ACHN (cell line): ENCODE measurements at places on chromosomes 7 and 10.
A peak's percentile ranks its signal among the peaks of the same experiment; 100 is the strongest.

DNA sequence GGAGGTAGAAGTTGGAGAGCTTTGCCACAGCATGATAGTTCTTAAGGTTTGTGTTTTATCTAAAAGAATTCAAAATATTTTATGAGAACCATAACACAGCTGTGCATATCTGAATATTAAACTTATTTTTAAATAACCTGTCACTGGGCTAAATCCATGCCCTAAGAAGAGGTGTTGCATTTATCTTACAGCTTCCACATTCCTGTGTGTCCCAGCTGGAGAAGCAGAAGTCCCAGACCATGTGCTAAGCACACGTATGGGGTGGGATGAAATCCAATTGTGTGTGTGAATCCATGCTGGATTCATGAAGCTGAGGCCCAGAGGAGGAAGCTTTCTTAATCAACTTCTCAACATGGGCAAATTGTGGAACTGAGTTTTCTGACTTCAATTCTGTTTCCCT lies 121.5 kb downstream of the PKD1L1 start:
- no peak for DNase-seq

GRCh38 chr10:68647672-68648341 lies 73.2 kb upstream of the CCAR1 start:
- DNase-seq, result peak; percentile 73

- no peak for DNase-seq
Measured at GRCh38 chr7:143222782-143223181, 945 bp downstream of the TAS2R40 start.

- DNase-seq, result no peak
Measured at GRCh38 chr7:157018997-157019608, 8.6 kb upstream of the MNX1 start.

GRCh38 chr7:106062521-106062931 lies 49.6 kb downstream of the SYPL1 start:
- DNase-seq, result no peak

- no peak for DNase-seq
Measured at GRCh38 chr7:44685723-44686122, 62.9 kb upstream of the ZMIZ2 start.

GRCh38 chr7:89401099-89401498 lies 605.6 kb upstream of the TEX47 start:
- DNase-seq, result no peak

DNA sequence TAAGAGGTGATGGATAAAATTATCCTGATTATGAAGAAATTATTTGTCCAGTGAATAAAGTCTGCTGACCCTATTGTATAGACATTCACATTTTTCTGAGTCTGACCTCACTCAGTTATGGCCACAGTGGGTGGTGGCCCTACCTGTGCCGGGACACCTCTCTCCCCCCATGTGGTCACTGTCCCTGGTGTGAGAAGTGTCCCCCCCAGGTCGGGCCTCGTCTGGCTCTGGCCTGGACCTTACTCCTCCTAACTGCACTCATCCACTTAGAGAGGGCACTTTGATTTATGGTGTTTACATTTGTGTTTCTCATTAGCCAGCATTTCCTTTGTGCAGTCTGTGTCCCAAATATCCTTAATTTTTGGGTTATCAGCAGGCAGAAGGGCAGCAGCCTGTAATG lies 59.6 kb upstream of the ZNF32 start:
- no peak for DNase-seq

DNA sequence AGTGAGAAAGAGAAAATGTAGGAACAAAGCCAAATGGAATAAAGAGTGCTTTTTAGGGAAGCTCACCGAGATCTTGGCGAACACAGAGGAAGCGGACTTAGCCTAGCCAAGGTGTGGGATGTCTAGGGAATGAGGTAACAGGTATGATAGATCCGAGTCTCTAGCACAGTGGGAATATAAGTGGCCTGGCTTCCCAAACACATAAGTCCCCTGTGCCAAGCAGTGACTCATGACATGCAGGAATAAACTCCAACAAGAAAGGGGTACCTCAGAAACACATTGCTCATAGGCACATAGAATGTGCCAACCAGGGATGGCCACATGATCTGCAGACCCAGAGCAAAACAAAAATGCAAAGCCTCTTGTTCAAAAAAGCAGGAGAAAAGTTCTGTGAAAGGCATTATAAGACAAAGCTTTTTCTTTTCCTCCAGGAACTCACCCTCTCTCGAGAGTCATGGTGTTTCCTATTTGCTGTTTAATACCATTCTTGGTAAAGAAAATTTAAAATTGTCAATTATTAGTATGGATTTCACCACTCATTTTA lies 542.5 kb downstream of the GATA3 start:
- DNase-seq, result no peak

DNA sequence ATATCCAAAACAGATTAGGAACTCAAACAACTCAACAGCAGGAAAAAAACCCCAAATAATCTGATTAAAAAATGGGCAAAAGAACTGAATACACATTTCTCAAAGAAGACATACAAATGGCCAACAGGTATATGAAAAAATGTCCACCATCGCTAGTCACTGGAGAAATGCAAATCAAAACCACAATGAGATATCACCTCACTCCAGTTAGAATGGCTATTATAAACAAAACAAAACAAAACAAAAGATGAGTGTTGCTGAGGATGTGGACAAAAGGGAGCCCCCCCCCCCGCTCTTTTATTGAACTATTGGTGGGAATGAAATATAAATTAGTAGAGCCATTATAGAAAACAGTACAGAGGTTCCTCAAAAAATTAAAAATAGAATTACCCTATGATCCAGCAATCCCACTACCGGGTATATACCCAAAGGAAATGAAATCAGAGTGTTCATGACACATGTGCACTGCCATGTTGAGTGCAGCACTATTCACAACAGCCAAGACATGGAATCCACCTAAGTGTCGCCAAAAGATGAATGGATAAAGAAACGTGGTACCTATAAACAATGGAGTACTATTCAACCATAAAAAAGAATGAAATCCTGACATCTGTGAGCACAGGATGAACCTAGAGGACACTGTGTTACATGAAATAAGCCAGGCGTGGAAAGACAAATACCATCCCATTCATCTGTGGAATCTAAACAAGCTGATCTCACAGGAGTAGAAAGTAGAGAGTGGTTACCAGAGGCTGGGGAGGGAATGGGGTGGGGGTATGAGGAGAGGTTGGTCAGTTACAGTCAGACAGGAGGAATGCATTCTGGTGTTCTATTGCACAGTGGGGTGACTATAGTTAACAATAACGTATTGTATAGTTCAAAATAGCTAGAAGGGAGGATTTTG lies 78.1 kb upstream of the RHEB start:
- DNase-seq, result peak; percentile 99

GRCh38 chr7:130296221-130296951 lies 3.4 kb downstream of the CPA4 start:
- no peak for DNase-seq

DNA sequence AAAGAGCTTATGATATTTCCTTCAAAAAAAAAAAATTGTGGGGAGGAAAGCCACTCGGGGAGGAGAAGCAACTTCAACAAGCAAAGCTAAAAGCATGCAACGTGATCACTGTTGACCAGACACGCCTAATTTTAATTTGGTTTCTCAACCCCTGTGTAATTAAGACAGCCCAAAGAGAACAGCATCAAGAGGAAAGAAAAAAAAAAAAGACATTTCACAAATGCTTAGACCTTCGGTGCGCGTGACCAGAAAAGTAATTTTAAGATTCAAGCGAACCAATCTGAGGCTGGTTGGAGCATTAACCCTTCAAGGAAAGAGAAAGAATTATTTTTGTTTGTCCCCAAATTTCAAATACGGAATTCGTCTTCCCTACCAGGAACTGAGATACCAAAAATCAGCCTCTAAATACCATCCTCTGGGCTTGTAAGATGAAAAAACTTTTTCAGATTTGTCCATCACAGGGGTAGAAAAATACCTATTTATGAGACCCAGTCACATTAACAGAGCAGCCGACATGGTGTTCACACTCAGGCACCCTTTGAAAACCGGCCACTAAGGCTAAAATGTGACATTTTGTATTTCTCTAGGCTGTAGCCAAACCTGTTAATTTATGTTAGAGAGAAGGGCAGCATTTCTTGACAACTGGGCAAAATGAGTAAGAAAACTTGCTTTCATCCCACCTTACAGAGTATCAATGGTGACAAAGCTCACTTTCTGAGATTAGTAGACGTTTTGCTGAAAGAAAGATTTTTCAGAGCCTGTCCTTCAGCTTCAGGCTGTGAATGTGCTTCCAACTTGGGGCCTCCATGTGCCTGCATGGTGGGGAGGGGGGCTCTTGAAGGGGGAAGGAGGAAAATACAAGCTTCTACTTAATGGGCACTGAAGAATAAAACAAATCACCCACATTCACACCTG lies 179.9 kb upstream of the KLF14 start:
- DNase-seq, result no peak

- DNase-seq, result no peak
Measured at GRCh38 chr7:353746-354325, 63.9 kb downstream of the FOXL3 start.

DNA sequence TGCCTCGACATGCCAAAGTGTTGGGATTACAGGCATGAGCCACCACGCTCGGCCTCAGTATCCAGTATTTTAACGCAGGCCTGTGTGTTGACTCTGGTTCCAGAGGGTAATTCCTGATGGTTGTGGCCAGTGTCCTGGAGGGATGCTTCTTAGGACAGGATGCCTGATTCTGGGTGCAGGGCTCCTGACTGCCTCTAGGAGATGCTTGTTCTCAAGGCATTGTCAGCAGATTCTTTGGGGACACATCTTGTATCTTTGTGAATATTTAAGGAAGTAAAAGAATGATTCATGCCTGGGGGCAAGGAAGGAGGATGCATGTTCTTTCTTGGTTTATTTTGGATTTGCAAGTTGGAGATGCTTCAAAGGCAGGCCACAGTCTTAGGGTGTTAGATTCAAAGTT lies 2.2 kb downstream of the ZDHHC4 start:
- peak; percentile 28 for DNase-seq

GRCh38 chr7:1666823-1667565 lies 3.1 kb upstream of the ELFN1 start:
- no peak for DNase-seq

DNA sequence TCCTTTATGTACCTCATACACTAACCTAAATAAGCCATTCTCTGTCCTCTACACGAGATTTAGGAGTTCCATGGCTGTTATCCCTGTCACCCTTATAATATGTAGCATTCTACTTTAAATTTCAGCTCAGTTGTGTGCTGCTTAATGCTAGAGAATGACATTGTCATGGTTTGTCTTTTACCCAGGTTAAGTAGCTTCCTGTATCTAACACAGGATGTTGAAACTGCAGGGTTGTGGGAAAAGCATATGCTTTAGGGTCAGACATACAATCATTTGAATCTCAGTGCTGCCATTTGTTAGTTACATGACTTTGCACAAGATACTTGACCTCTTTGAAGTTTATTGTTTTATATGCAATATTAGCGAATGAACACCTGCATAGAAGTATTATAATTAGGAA lies 235.1 kb upstream of the CACNA2D1 start:
- DNase-seq, result no peak

DNA sequence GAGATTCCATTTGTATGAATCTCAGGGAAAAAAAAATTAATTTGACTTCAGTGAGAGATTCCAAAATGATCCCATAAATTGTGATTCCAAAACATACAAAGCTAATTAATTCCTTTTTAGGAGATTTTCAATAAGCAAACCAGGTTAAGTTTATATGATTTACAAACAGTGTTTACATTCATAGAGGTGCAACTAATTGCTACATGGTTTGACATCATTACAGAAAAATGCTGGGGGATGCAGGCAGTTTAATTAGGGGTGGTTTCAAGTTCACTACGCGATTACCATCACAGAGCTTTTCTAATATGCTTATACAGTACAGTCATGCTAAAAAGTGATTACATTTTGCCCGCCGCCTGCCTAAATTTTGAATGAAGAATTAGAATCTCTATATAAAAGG lies 143.2 kb upstream of the MGMT start:
- DNase-seq, result no peak

DNA sequence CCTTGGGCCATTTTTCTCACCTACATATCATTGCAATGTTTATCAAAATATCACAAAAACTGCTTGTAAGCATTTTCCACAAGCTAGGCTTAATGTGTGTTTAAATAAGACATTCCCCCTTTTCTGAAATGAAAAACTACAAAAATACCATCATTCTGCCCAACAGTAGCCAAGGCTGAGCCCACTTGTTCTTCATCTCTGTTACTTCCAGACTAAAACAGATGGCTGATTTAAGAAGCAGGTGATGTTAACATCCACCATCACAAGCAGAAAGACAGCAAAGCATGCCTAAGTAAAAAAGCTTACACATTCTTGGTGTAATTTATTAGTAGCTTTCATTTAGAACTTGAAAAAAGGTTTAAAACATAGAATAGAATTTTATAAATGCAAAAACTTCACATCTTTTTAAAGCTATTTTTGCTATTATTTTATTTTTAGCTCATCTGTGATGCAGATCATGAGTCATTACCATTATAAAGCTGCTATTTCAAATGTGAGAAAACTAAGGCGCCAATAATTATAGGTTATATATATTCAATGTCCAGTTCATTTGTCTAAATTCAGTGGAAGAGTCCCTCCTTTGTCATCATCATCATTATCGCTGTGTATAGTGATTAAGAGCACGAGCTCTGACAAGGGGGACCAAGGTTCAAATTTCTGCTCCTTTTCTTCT lies 109.4 kb downstream of the RELN start:
- DNase-seq, result no peak

DNA sequence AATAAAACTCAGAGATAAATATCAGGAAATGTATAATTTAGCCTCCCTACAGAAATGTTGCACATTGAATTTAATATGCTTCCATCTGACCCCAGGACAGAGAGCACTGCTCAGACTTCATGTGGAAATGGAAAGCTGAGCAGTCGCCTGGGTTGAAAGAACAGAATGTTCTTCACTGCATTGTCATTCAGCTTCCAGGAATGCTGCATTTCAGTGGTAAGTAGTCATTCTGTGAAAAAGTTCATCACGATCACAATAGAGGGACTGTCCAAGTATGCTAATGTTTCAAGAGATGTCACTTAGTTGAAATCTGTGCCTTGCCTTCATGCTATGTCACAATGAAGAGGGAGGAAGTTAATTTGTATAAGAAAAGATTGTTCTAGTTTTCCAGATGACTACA lies 147.3 kb downstream of the NRCAM start:
- DNase-seq, result no peak

GRCh38 chr10:33485276-33485675 lies 150.8 kb upstream of the NRP1 start:
- no peak for DNase-seq

DNA sequence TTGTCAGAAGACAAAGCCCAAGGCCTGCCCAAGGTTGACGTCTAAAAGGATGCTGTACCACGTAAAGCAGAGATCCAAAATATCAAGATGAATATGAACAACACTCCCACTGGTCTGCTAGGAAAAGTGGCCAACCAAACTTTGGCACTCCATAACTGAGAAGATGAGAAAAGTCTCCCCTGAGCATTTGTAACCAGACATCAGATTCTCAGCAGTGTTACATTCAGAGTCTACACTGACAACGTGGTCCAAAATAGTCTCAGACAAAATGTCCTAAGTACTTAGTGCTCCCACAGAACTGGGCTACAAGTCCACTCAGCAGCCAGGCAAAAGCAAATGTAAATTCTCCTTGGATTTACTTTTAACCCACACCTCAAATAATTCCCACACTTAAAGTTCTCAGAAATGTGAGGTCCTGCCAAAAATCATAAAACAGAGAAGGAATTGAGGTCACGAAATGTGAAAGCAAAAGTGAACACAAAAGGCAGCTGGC lies 185.1 kb upstream of the NOBOX start:
- DNase-seq, result no peak
